ENCODE measurements at places on chromosomes 5 and 9.

DNA sequence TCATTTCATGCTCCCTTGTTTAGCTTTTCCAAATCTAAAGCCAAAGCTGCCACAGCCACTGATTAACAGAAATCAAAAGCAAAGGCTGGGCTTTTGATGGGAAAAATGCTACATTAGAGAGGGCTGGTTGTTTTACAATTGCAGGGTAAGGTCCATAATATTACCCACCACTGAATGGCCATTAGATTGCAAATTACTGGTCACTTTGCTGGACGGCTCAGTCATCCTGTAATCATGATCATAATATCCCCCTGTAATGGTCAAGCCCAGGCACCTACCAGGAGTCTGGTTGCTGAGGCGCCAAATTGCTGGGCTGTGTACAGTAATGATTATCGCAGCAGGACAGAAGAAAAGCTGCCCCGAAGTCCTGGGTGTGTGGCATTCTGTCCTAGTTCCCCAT, 286.5 kb downstream of the ZSWIM6 start:
- DNase-seq: no peak

GRCh38 chr5:93382188-93382825, 198.7 kb downstream of the NR2F1-AS1 start:
- no peak for DNase-seq

DNA sequence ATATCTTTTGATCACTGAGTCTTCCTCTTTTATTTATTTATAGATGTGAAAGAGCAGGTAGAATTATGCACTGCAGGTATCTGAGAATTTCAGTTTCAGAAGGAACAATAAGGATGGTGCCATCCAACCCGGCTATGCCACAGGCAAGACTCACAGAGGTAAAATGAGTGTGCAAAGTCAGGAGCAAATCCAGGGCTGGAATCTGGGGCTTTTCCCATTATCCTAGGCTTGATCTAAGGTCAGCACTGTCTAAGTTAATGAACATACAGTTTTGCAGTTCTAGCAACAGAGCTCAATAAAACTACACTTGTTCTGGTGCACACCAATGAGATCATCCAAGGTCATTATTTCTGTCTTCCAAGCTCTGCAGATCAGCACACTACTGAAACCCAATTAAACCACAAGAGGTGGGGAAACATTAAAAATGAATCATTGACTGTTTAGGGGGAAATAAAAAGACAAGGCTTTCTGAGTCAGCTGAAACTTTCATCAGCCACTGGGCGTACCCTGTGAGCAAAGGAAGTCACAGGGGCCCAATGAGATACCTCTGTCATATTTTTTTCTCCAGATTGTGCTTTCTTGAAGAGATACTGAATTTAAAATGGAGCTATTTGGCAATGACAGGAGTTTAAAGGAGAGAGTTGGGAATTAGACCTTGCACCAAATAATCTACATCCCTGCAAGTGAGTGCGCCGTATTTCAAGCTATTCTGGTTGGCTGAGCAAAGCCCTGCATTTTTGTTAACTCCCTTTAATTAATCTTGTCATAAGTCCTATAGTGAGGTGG, 662.2 kb upstream of the ZNF608 start:
- peak; percentile 59 for DNase-seq

DNA sequence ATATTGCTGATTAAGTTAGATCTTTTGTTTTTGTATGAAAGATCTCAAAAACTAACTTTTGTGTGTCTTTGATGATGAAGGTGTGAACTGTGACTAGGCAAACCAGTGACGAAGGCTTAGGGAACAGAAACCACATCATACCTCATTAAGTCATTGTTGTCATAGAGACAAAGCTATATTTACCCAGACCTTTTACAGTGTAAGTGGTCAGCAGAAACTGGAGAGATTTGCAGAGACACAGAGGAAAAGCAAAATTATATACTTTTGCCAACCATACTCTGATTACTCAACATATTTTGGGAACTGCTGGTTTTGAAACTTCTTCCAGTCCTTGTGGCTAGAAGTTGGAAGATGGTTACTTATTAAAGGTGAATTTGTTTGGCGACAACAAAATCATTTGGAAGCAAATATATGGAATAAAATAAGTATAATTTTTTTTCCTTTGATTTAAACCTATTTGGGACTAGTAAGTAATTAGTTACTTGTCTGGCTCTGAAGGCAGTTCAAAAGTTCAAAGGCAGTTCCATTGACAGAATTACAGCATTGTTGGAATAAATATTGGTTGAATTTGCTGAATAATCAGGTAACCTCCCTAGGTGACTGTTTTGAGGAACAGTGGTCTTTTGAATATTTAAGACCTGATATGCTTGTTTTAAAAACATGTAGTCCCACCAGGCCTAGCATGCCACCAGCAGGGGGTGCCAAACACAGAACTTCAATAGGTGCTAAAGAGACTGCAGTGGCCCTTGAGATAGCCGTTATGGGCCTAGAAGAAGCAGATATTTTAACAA, 103.8 kb downstream of the RPS23 start:
- DNase-seq: peak; percentile 86

DNA sequence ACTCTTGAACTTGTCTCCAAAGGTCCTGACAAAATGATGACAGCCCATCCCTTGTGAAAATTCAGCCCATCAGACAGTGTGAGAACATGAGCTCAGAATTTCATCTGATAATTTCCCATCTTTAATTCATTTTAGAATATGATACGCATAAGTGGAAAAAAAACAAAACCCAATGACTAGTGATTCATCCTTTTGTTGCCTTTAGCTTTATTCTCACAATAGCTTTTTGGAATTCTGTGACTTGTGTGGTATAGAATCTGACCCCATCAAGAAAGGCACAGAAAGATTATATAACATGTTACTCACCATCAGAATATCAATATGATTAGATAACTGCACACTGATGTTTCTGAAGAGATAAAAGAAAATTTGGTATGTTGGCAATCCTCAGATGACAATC, 16.1 kb upstream of the TMED7 start:
- DNase-seq: no peak

DNA sequence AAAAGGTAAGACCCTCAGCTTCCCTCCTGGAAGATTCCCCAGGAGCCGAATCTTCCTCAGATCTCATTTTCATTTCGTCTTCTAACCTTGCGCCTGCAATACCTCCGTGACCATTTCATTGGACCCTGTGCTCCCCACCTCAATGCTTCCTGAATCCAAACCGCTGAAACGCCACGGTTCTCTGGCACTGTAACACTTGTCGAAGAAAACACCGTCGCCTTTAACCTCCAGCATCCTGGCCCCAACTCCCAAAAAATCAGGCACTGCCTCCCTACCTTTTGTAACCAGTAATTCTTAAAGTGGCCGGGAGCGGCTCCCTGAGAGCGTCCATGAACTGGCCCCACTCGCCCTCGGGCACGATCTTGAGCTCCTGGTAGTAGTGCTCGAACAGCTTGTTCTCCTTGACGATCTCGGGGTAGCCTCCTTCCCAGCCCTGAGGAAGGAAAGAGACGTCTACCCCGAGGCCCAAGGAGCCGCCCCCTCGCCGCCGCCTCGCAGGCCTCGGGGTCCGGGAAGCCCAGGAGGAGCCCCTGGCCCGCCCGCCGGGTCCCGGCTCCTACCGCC, 438 bp downstream of the NSUN2 start:
- peak; percentile 39 for DNase-seq
